Endothelial cell (in vitro differentiated cells): ENCODE measurements at places on chromosomes 4 and X. TPM values are rescaled to one million over a fixed set of nuclear protein-coding genes. Genes with fewer than 3 reads are reported as not detected.

The USP38 gene
- total RNA-seq: 19.4 TPM

DNA sequence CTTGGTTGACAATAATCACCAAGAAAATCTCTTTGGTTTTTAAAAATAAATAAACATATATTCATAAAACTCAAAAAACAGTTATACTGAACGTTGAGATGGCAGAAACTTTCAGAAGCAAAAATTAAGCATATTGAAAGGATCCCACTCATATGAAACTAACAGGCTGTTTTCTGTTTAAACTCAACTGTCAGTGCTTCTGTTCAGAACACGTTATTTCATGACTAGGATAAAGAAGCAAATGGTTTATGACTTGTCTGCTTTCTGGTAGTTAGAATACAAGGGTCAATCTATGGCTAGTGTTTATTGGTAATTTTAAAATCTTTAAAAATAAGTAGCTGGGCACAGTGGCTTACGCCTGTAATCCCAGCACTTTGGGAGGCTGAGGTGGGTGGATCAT lies 4.1 kb downstream of the GPR82 start:
- H3K27me3 ChIP-seq: no peaks in the 10 kb centered on the region
- H3K4me1 ChIP-seq: peaks cover 6% of the 10 kb centered on the region
- no peak overlapping the region for H3K4me3 ChIP-seq
- H3K27ac ChIP-seq: no peak overlapping the region
- no peaks in the 10 kb centered on the region for H3K36me3 ChIP-seq

DNA sequence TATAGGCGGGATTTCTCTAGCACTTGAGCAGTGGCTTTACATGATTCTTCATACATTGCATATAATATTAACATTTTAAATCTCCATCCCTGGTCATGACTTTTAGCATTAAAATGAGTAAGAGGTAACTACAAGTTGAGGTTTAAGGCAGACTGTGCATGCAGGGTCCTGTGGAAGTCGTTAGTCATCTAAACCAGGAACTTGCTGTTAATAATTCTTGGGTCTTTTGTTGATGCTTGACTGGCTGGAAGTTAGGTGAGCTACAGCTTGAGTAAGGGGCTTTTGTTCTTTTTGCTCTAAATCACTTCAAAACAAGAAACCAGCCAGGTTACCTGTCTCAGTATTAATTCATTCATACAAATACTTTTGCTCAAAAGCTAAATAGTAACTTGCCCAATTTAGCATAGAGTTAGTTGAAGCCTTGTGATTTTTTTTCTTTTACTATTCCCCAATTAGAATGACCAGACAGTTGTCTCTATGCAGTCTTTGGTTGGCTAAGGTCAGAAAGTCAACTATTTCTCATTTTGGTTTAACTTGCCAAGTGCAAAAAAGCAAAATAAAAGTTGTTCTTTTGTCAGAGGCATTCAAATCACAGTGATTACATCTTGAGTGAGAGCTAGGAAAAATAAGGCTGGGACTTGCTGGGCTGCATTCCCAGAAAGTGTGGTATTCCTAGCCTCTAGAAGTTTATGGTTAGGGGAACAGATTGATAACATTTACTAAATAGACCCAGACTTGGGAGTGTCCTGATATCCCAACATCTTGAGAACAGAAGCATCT lies 516.9 kb downstream of the PDHA2 start:
- no peak overlapping the region for H3K4me3 ChIP-seq
- no peaks in the 10 kb centered on the region for H3K27me3 ChIP-seq
- no peak for DNase-seq
- H3K4me1 ChIP-seq: no peaks in the 10 kb centered on the region

- no peak overlapping the region for H3K27ac ChIP-seq
- no peaks in the 10 kb centered on the region for H3K27me3 ChIP-seq
- no peak for DNase-seq
- no peaks in the 10 kb centered on the region for H3K36me3 ChIP-seq
- no peaks in the 10 kb centered on the region for H3K4me1 ChIP-seq
- no peak overlapping the region for H3K4me3 ChIP-seq
Measured at GRCh38 chr4:12488672-12489071, 995.5 kb downstream of the RAB28 start.

DNA sequence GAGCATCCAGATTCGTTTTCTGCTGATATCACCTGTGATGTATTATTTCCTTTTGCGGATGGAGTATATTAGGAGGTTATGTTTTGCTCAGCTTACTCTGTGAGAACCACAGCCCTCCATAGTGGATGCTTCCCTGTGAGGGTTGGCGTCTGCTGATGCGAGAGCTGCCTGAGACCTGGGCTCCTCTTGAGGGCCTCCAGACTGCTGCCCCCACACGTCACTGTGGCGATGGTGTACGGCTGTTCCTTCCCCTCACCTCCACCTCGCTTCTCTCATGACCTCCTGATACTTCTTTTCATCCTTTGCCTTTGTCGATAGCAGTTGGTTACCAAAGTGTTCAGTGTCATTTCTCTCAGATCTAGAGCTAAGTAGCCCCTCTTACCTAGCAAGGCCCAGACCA lies 71.7 kb downstream of the TNIP2 start:
- DNase-seq: no peak
- no peak overlapping the region for H3K27ac ChIP-seq
- H3K4me1 ChIP-seq: no peaks in the 10 kb centered on the region
- H3K27me3 ChIP-seq: peaks cover 8% of the 10 kb centered on the region

GRCh38 chr4:9859810-9860209 lies 78.4 kb downstream of the DRD5 start:
- peaks cover 5% of the 10 kb centered on the region for H3K27me3 ChIP-seq
- no peak for DNase-seq
- no peaks in the 10 kb centered on the region for H3K4me1 ChIP-seq
- H3K27ac ChIP-seq: no peak overlapping the region

- no peak for DNase-seq
- no peak overlapping the region for H3K27ac ChIP-seq
- H3K36me3 ChIP-seq: no peaks in the 10 kb centered on the region
- no peaks in the 10 kb centered on the region for H3K27me3 ChIP-seq
Measured at GRCh38 chrX:3393581-3394111, 47.2 kb upstream of the MXRA5 start.

The FAM9B gene
- not detected for total RNA-seq
